HFFc6 (cell line): ENCODE measurements at places on chromosomes 7 and 10.

- DNase-seq, result peak; percentile 6
These were observed 53.2 kb downstream of the GAD2 start for GRCh38 chr10:26269754-26270153.

GRCh38 chr7:42128703-42129102 lies 108.3 kb downstream of the GLI3 start:
- DNase-seq, result no peak

DNA sequence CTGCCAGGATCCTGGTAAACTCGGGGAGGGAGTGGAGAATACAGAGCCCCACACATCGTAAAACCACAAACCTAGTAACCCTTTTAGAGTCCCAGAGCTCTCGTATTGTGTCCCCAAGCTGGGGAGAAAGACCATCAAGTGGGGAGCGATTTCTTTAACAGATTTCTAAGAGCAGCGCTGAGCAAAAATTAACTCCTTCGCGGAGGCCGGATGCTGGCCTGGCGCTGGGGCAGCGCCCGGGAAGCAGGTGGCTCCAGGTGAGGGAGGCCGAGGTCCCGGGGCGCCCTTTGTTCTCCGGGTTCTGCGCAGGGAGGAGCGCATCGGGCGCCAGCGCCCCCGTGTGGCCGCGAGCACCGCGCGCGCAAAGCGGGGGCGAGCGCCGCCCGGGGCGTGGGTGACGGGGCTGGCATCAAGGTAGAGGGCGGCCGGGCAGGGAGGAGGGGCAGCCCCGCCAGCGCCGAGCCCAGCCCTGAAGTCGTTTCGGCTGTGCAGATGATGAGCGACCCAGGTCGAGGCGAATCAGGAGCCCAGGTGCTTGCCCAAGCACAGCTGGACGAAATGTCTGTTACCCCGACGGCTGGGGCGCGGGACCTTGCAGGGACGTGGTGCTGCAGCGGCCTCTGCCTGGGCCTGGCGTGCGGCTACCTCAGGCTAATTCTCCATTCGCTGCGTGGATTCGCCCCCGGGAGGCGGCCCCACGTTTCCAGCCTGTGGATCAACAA lies 10.4 kb upstream of the FGFR2 start:
- DNase-seq, result no peak

GRCh38 chr10:61262486-61263261 lies 190.5 kb downstream of the TMEM26 start:
- peak; percentile 25 for DNase-seq

- DNase-seq, result no peak
These were observed 476.3 kb upstream of the FOXK1 start for GRCh38 chr7:4205828-4206227.

GRCh38 chr7:46320956-46321355 lies 399.9 kb upstream of the IGFBP3 start:
- no peak for DNase-seq

GRCh38 chr7:73570521-73570920 lies 7.9 kb downstream of the TBL2 start:
- no peak for DNase-seq

GRCh38 chr7:116353647-116354046 lies 143.3 kb downstream of the TES start:
- no peak for DNase-seq

GRCh38 chr7:157132796-157133195 lies 5.9 kb upstream of the UBE3C start:
- no peak for DNase-seq

- DNase-seq, result peak; percentile 78
These were observed 14.4 kb upstream of the YWHAG start for GRCh38 chr7:76372984-76373833.

DNA sequence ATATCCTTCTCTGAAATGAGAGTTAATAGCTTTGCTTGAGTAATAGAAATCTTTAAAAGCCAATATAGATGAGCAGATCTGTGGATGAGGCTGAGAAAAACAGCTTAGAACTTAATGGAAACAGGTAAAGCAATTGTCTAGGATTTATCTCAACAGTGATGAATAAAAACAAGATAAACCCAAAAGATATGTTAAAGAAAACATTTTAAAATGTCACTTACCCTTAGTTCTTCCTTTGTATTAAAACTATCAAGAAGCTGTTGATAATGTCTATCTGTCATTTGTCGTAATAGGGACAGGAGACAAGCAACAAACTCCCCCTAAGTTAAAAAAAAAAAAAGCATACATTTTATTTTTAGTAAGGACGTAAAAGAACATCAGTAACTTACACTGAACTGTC lies 272.1 kb upstream of the IMMP2L start:
- no peak for DNase-seq

DNA sequence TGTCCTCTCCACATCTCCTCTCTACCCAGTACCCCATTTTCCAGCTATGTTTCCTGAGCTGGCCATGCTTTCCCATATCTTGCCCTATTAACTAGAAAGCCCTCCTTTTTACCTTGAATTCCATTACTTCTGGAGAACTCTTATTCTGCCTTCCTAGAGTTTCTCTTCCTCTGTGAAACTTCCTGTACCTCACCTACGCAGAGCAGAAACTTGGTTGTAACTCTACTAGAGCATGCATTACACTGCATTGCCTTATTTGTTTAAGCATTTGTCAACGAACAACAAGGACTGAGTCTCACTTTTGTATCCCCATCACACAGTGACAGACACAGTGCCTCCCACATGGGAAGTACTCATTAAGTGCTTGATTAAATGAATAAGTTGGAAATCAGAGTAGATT lies 36.4 kb downstream of the VCL start:
- no peak for DNase-seq

GRCh38 chr7:151486074-151486473 lies 33.6 kb downstream of the RHEB start:
- no peak for DNase-seq

DNA sequence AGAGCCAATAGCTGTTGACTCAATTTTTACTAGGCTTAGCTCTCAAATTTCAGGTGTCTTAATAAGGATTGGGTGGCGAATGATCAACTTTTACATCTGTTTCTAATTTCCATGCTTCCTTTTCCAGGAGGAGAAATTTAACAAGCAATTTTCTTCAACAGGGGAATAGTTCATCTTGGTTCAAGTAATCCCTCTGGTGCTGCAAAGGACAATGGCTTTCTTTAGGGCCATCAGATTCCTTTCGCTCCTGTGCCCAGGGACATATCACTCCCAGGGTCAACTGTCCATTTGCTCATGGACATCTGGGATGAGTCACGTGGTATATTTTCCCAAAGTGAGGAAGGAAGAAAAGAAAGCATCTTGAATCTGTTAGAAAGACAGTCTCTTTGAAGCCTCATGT lies 313.3 kb downstream of the FRMD4A start:
- DNase-seq, result peak; percentile 22

- no peak for DNase-seq
These were observed 108.3 kb downstream of the COL28A1 start for GRCh38 chr7:7427363-7427762.

- peak; percentile 44 for DNase-seq
These were observed 21.5 kb upstream of the PPP3CB start for GRCh38 chr10:73517166-73517888.

GRCh38 chr7:43604251-43604650 lies 21.3 kb downstream of the STK17A start:
- no peak for DNase-seq

GRCh38 chr10:70183304-70183703 lies 13.0 kb upstream of the SAR1A start:
- DNase-seq, result no peak

DNA sequence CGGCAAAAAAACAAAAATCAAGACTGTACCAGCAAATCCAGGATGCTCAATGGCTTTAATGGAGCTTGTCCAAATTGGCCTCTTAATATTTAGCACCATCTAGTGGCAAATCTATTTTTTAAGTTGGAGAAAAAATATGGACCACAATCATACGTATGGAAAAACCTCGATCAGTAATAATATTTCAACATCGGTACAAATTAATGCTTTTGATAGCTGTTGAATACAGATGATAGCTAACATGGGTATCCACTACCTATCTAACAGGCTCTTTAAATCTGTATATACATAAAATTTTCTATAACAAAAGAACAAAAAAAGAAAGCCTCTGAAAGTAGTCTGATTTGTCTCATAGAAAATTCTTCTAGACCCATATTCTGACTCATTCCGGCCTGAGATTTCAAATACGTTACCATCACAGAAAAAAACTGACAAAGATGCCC lies 29.2 kb downstream of the COA1 start:
- peak; percentile 69 for DNase-seq

GRCh38 chr10:62243647-62243997 lies 25.0 kb downstream of the RTKN2 start:
- DNase-seq, result no peak

- DNase-seq, result no peak
These were observed 333.7 kb downstream of the GFRA1 start for GRCh38 chr10:115939101-115939854.

- no peak for DNase-seq
These were observed 596.7 kb upstream of the LRRTM3 start for GRCh38 chr10:66329147-66329546.

DNA sequence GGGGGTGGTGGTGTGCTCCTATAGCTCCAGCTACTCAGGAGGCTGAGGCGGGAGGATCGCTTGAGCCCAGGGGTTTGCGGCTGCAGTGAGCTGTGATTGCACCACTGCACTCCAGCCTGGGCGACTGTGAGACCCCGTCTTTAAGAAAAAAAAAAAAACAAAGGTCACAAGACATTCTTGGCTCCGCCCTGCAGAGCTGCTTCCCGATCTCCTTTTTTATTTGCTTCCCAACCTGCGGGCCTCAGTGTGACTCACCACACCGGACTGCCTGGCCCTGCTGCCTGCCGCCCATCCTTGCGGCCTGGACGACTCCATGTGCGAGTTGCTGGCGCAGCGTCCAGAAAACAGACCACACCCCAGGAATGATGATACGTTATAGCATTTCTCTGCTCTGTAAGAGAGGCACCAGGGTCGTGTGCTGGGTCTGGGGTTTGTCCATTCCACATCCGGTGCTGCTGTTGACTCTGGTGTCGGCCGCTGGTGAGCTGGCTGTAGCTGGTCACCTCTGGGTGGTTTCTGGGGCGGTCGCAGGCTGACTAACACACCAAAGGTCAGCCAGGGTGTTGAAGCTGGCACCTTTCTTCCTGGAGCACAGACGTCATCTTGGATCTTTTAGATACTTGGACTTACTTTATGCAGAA lies 123.6 kb downstream of the TCF7L2 start:
- DNase-seq, result peak; percentile 90

DNA sequence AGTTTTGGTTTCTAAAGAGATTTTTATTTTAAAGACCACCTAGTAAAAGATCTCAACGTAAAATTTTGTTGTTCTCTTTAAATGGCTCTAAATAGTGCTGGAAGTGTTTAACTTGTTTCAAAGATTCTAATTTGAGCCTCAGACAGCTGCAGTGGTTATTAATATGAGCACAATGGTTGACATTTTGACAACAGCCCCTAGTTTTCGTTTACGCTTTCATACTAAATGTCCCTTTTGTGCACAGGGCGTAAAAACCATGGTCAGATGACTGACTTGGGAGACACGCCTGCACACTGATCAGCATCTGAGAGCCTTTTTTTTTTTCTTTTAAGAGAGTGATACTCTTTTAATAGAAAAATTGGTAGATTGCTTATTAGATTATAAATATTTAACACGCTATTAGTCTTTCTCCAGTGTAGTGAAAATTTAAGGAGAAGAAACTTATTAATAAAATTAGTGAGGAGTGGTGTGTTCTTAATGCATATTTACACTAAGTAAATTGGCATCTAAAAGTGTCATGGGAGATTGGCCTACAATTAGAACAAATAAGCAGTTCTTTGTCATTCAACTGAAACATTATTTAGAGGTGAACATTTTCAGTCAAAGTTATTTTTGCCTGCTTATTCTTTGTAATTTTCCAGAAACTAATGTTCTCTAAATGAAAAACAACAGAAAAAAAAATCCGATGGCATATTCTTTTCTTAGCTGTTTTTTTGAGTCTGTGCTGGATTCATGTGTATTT lies 182.8 kb upstream of the PHYHIPL start:
- no peak for DNase-seq

DNA sequence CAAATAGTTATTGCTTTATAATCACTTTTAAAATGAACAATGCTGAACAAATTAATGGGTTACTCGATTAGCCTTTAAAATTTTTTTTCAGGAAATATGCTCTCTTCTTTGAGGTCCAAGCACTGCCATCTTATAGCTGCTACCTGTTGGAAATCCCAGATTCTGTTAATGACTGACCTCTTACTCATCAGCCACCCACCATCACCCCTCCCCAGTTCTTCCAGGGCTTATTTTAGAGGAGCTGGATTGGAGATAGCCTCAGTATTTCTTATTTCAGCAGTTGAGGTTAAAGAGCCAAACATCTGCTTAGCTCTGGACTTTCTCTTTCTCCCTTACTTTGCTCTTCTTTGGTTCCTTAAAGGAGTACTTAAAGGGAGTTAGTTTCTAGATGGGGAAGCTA lies 420.0 kb downstream of the EXOC4 start:
- DNase-seq, result no peak

DNA sequence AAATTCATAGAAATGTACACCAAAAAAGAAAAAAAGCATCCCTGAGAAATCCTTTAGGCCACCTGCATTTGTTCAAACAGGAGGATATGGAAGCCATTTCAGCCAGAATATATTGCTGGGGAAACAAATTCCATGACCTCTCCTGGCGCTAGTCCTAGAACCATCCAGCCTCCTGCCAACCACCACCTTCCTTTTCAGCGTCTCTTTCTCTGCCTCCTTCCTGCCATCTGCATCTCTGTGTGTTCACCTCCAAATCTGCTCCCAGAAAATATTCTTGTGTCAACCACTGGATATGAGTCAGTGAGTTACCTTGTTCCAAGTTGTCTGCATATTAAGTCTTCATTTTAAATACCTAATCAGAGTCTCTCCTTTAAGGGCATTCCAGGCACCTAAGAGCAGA lies 50.6 kb upstream of the NPY start:
- DNase-seq, result no peak

- no peak for DNase-seq
These were observed 7.4 kb downstream of the EGFR start for GRCh38 chr7:55026086-55026790.

GRCh38 chr7:81857385-81857784 lies 87.5 kb upstream of the HGF start:
- DNase-seq, result no peak

GRCh38 chr7:28784171-28784902 lies 173.8 kb downstream of the TRIL start:
- no peak for DNase-seq

DNA sequence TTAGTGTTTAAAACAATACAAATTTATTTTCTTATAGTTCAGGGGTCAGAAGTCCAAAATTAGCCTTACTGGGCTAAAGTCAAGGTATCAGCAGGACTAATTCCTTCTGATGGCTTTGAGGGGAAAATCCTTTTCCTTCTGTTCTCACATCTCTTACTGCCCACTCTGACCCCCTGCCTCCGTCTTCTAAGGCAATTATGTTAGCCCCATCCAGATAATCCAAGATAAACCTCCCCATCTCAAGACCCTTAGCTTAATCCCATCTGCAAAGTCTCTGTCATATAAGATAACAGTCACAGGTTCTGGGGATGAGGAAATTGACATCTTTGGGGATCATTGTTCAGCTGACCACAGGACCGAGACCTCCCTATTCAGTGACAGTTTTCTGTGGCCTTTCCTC lies 22.3 kb downstream of the MACROH2A2 start:
- no peak for DNase-seq

DNA sequence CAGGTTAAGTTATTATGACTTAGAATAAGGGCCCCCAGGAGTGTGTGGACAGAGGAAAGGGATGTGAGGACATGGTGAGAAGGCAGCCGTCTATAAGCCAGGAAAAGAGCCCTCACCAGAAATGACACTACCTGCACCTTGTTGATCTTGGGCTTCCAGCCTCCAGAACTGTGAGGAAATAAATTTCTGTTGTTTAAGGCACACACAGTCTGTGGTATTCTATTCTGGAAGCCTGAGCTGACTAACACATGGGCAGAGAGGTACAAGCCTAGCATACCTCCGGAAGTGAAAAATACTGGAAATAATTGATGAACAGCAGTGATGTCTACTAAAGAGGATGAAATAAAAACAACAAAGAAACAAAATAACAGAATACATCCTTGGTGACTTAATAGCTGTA lies 46.1 kb upstream of the GRB10 start:
- DNase-seq, result no peak
